ENCODE measurements at places on chromosomes 2 and 18.

- no peak for DNase-seq
These were observed 110.4 kb upstream of the DYNAP start for GRCh38 chr18:54480616-54481015.

DNA sequence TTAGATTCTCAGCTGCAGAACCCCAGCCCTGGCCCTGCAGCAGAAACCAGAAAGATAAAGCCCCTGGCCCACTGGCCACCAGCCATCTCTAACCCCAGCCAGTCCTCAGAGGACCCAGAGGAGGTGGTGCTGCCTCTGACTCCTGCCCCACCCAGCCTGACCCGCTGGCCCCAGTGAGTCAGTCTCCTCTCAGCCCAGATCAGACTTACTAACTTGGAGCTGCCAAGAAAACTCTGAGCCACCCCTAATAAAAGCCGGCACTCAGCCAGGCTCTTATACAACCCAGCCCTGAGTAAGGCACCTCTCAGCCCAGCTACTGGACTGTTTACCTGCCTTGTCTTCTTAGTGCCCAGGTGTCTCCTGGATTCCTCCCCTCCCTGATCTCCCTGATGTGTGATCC lies 2.0 kb downstream of the SLC14A2 start:
- no peak for DNase-seq

DNA sequence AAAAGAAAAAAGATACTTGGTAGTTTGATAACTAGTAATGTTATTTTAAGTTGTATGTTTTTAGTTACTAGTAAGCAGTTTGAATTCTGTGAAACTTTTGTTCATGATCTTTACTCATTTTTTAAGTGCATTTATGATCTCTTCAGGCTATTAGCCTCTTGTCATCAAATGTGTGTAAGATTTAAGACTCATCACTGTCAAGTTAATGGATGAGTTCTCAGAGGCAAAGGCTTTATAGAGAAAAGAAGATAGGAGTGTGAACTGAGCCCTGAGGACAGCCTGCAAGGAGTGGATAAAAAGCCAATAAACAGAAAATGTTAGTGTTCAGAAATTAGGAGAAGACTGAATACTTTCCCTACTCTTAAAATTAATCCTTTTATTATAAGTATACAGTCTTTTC lies 13.5 kb downstream of the NDUFV2 start:
- DNase-seq, result no peak

DNA sequence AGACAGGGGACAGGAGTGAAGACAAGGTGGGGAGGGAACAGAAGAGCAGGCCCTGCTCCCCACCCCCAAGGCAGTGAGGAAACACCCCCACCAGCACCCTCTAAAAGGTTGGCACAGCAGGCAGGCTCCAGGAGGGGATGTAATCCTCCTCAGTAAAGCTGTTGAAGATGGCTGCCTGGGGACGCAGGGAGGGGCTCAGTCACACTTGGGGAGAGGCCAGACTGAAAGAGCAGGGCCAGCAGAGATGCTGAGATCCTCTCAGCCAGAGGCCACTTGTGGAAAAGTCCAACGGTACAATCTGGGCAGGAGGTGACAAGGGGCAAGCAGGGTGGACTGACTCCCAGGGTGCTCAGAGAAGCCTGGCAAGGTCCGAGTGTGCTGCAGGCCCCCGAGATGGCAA lies 154.8 kb upstream of the ID2 start:
- DNase-seq, result no peak

DNA sequence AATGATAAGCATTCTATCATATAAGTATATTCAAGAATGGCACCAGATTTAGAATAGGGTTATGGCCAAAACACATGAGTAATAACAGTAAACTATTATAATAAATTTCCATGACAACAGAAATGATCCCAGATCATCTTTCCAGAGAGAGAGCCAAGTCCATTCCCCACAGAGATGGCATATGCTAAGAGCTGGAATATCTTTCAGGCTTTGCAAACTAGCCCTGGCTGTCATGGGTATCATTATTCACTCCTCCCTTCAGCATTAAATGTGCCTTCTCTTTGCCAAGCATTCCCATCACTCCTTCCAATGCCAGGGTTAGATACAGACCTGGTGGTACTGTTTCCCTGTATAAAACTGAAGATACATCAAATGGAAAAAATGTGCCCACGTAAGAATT lies 10.9 kb downstream of the FEZ2 start:
- no peak for DNase-seq

- DNase-seq, result no peak
These were observed 55.7 kb downstream of the TCF7L1 start for GRCh38 chr2:85188852-85189251.

- DNase-seq, result no peak
These were observed 105.0 kb upstream of the ALK start for GRCh38 chr2:30026091-30027055.

DNA sequence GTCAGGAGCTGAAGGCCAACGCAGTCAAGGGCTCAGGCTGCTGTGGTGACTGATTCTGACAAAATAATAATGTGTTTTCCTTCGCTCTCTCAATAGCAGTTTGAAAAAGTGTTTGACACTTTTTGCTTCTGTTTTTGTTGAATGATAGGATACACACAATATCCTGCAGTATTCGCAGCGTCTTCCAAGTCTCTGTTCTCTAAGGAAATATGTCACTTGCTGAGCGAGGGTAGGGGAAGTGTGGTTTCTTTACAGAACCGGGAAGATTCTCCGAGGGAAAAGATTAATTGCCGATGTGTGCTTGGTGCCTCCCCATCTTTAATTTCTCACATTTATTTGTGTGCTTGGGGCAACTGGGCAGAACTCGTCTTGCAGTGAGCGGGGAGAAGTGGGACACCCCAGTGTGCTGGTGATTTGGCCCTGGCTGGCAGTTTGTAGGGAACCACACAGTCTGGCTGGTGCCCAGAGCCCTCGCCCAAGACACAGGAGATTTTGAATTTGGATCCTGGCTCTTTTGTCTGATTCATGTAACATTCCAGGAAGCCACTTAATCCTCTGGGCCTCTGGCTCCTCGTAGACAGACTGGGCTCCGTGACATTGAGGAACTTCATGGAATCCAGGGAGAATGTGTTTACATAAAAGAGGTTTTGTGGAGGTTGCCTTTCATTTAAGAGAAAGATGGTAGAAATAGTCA lies 169.4 kb downstream of the LDLRAD4 start:
- no peak for DNase-seq

- no peak for DNase-seq
These were observed 34.8 kb upstream of the IMP4 start for GRCh38 chr2:130307850-130308249.

GRCh38 chr2:12045864-12046291 lies 299.4 kb downstream of the LPIN1 start:
- DNase-seq, result no peak

DNA sequence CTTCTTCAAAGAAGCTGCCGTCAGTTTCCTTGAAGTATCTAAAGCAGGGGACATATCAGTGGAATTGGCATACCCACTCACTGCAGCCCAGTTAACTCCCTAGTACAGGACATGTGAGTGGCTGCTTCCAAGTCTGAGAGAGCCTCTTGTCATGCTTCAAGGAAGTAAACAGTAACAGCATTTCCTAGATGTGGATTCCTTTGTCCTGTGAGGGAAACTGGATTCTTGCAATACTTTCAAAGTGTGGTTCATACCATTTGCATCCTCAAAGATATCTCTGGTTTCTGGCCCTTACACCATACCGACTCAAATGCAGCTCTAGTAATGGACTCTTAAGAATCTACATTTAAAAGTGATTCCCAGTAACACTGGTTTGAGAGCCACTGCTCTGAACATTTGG lies 87.2 kb downstream of the ESCO1 start:
- DNase-seq, result no peak

GRCh38 chr18:46155641-46156051 lies 51.5 kb downstream of the HAUS1 start:
- peak; percentile 65 for DNase-seq

GRCh38 chr18:35481960-35482366 lies 15.8 kb downstream of the INO80C start:
- no peak for DNase-seq

DNA sequence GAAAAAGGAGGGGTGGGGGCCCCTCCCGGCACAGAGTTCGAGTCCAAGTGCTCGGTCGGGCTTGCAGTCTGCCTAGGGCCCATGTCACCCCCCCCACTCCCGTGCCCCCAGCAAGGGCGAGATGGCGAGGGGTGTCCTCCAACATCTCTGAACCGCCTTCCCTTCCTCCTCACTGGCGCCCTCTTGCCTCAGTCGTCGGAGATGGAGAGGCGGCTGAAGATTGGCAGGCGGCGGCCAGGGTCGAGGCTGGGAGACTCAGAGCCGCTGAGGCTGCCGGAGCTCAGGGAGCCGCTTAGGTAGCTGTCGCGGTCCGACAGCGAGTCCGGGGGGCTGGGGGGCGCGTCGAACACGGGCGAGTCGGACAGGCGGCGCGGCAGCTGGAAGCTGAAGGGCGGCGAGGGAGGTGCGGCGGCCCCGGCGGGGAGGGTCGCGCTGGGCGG lies 2.3 kb downstream of the ZFP36L2 start:
- DNase-seq, result peak; percentile 56

DNA sequence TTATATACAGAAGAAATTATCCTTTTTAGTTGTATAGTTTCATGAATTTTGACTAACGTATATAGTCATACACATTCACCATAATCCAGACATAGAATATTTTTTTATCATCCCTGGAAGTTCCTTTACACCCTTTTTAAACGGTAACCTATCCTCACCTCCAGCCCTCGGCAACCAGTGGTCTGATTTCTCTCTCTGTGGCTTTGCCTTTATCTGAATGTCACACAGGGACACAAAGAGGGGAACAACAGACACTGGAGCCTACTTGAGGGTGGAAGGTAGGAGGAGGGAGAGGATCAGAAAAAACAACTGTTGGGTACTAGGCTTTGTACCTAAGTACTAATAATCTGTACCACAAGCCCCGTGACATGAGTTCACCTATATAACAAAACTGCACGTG lies 191.9 kb downstream of the MC4R start:
- no peak for DNase-seq

DNA sequence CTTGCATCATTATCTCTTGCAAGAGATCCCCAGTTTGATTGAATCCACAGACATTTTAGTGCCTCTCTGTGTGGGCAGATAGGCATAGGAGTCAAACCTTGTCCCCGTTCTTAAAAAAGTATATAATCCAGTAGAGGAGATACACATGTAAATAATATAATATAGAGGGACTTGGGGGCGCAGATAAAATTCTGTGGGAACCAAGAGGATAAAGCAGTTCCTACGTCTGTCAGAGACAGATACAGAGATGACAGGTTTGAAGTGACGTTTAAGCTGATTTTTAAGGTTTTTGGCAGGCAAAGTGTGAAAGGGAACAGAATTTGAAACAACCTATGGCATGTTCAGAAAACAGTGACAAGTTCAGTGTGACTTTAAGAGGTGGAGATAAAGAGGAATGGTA lies 63.1 kb downstream of the CAB39 start:
- no peak for DNase-seq

DNA sequence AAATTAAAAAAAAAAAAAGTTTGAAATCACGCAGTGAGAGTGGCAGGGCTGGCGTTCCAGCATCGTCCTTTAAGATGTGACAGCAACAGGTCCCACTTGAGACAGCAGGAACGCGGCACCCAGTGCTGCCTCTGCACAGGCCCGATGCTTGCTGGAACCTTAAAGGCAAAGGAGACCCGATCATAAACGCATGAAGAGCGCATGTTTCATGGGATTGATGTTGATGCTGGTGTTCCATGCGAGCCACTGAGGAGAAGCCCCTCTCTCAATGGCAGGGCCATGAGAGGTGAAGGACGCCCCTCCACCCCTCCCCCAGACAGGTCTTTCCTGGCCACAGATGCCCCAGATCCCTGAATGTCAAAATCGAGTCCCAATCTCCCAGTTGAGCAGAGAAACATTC lies 17.9 kb upstream of the ALPI start:
- DNase-seq, result no peak

DNA sequence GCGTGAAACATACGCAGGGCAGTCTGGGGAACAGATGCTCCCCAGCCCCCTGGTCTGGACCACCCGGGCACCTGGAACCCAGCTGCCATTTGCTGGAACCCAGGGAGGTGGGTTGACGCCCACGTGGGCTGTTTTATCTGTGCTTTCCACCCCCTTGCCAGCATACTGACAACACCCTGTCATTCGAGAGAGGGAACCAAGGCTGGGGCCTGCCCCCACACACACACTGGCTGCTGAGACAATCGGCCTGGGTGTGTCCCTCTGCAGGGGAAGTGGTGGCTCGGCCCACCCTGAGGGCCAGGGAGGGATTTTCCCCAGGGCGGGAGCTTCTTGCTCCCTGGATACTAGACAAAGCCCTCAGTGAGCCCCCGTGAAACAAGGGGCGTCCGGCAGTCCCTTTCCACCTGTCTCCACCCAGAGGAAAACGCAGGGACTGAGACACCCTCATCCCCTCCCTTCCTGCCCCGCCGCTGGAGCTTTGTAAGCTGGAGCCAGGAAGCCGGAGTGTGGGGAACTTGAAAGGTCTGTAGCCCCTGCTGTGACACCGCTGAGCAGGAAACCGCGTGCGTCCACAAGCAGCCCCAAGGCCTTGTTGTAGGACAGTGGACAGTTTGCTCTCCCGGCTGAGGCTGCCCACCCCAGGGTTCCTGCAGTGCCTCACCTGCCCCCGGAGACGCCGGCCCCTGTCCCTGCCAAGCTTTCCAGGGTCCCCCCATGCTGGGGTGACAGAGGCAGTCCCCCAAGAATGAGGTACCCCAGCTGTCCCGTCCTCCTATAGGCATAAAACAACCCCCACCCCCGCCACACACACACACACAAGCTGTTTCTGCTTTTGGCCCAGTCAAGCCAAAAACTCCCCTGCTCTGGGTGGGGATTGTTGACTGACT lies 14.1 kb upstream of the KLF11 start:
- peak; percentile 50 for DNase-seq

- DNase-seq, result no peak
These were observed 88.7 kb upstream of the WDSUB1 start for GRCh38 chr2:159375241-159375640.
